ENCODE measurements at places on chromosomes 12 and 14. TPM values are rescaled to one million over a fixed set of nuclear protein-coding genes. Genes with fewer than 3 reads are reported as not detected.
A peak's percentile ranks its signal among the peaks of the same experiment; 100 is the strongest.

SLC38A1 gene
- total RNA-seq: 12.8 TPM

STAC3 gene
- not detected for total RNA-seq

DNA sequence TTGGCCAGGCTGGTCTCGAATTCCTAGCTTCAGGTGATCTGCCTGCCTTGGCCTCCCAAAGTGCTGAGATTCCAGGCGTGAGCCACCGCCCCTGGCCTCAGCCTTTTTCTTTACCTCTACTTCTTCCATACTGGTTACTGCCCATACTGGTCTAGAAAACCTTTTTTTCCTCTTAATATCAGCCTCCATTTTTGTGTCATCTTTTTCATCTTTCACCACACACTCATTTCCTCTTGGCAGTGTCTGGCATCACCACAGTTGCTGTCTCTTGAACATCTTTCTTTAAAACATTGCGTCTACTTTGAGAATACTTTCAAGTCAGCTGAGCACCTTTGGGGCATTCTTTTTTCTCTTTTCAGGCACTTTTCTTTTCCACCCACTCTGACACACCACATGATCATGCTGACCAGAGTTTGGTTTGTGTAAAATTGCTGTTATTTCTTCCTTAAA is 32.7 kb downstream of the DDX47 start:
- no peaks in the 10 kb centered on the region for H3K36me3 ChIP-seq
- H3K4me1 ChIP-seq: no peaks in the 10 kb centered on the region
- H3K27me3 ChIP-seq: no peaks in the 10 kb centered on the region
- H3K27ac ChIP-seq: no peak overlapping the region
- no peak for DNase-seq

DNA sequence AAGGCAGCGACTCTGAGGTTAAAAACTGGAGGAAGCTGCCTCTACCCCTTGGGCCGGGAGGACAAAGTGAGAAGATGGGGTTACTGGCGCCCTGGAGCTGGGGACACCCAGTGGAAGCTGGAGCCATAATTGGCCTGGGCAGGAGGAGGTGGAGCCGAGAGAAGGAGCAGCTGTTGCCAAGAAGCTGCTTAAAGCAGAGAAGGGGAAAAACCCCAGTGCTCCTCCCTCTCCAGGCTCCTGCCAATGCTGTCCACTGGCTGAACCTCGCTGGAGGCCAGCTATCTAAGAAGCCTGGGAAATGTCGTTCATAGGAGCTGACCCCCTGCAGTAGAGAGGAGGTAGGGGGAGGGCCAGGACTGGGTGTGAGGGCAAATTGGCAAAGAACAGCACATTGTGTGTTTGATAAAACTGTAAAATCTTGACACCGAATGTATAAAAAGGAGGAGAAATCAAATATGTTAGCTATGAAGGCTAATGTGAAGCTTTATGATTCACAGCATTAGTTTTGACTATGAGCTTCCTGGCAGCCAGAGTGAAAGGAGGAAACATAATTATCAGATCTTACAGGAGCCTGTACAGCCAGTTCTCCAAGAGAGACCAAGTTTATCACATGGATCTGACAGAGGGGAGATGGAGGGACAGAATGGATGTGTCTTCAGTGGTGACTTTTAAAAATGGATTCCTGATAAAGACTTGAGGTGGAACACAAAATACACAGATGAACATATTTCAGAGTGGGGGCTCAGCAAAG is 9.5 kb downstream of the HHIPL1 start:
- H3K27me3 ChIP-seq: no peaks in the 10 kb centered on the region
- H3K36me3 ChIP-seq: no peaks in the 10 kb centered on the region
- H3K4me3 ChIP-seq: no peak overlapping the region

DNA sequence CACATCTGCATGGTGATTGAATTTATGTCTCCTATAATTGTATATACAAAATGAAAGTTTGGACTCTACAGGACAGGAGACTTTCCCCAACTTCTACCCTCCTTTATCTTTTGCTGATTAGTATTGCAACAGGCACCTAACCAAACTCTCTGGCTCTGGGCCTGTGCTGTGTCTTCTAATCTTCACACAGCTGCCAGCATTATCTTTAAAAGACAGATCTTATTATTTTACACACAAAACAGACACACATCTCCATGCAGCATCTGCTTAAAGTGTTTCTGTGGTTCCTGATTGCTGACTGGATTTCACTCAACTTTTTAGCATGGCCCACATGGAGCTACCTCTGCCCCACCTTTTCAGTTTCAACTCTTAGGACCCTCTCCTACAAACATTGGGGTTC is 154.9 kb upstream of the PELI2 start:
- H3K36me3 ChIP-seq: no peaks in the 10 kb centered on the region
- DNase-seq: no peak
- H3K27me3 ChIP-seq: no peaks in the 10 kb centered on the region
- no peak overlapping the region for H3K27ac ChIP-seq
- no peaks in the 10 kb centered on the region for H3K4me1 ChIP-seq
- no peak overlapping the region for H3K4me3 ChIP-seq

DNA sequence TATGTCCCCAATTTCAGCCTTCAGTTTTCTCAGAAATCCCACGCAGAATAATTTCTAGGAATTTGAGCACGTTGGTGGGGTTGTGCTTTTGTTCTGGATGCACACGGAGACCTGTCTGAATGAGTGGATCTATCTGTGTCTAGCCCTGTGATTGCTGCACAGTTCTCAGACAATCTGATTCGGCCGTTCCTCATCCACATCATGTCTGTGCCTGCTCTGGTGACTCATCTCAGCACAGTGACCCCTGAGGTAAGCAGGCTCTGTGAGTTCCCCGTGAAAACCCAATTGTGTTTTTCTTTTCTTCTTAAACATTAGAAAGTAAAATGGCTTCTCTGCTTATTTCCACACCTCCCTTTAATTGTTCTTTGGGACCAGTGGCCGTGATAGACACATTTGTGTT is 20.2 kb downstream of the UBE3B start:
- H3K27ac ChIP-seq: no peak overlapping the region
- H3K4me3 ChIP-seq: no peak overlapping the region
- H3K4me1 ChIP-seq: no peaks in the 10 kb centered on the region

DNA sequence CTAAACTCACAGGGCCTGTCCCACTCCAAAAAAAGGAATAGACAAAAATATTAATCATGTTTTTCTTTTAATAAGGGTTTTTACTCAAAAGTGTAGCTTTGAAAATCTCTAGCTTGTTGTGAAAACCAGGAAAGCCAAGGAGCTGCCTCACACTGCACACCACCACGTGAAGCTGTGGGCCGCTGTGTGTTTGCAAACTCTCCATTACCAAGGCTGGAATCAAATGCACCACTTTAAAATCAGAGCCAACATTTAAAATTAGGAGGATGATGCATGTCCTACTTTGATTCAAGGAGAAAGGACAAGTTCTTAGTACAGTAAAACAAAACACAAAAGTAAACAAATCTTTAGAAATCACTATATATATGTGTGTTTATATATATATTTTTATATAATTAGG is 83.0 kb downstream of the SETD3 start:
- H3K4me1 ChIP-seq: no peaks in the 10 kb centered on the region
- H3K27me3 ChIP-seq: no peaks in the 10 kb centered on the region
- DNase-seq: no peak
- no peak overlapping the region for H3K4me3 ChIP-seq
- H3K36me3 ChIP-seq: peaks cover 56% of the 10 kb centered on the region
- no peak overlapping the region for H3K27ac ChIP-seq

DNA sequence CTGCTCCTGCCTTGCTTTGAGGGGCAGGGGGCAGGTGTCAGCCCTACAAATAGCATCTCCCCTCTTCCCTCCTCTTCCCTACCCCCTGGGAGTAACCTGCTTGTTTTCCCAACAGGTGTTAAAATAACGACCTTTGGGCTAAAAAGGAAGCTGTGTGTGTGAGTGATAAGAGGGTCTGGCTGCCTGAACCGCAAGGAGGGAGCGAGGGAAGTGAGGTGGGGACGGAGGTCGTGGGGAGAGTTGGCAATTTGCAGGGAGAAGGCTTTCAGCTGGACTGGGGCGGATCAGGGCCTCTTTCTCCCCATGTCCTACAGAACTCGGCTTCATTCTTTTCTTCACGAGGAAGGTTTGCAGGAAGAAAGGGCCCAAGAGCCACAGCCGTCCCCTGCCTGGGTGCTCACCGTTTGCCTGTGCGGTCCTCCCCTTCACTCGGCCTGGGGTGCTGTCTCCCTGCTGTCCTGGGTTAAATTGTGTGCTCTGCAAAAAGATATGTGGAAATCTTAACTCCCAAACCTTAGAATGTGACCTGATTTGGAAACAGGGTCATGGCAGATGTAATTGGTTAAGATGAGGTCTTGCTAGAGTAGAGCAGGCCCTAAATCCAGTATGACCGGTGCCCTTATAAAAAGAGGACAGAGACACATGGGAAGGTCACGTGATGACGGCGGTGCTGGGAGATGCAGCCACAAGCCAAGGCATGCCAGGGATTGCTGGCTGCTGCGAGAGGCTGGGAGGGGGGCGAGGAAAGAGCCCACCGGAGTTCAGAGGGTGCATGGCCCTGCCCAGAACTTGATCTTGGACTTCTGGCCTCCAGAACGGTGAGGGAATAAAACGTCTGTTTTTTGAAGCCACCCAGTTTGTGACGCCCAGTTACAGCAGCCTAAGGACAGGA is 38.7 kb upstream of the NCOR2 start:
- DNase-seq: no peak
- H3K36me3 ChIP-seq: no peaks in the 10 kb centered on the region
- no peak overlapping the region for H3K4me3 ChIP-seq
- no peak overlapping the region for H3K27ac ChIP-seq
- no peaks in the 10 kb centered on the region for H3K4me1 ChIP-seq

DNA sequence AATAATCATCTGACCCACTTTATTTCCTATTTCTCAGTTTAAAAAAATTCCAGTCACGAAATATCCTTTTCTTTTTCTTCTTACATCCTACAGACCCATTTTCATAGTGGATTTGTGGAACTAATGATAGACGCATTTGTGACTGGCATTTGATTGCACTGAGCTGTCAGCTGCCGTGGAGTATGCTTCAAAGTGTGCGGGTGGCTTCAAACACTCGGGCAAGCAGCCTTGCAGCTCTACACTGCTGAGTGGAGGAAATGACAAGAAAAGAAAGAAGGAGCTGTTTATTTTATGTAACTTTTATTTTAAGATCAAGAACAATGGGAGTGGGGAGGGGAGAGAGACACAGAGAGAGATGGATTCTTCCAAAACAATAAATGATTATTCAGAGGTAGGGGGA is 112.8 kb upstream of the NAP1L1 start:
- H3K4me1 ChIP-seq: no peaks in the 10 kb centered on the region
- no peak for DNase-seq
- no peaks in the 10 kb centered on the region for H3K36me3 ChIP-seq
- no peaks in the 10 kb centered on the region for H3K27me3 ChIP-seq

DNA sequence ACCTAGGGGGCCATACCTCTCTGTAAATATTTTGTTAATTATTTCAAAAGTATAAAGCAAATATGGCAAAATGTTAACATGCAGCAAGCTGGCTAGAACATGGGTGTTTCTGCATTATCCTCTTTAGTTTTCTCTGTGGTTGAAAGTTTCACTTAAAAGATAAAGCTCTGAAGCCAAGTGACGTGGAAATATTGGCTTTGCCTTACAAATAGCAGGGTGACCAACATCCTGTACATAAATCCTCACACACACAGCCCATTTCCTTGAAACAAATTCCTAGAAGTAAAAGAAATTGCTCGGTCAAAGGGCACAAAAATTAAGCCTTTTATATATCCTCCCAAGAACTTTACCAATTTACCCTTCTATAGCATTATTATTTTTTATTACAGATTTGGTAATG is 10.6 kb upstream of the VWF start:
- no peaks in the 10 kb centered on the region for H3K27me3 ChIP-seq
- H3K36me3 ChIP-seq: no peaks in the 10 kb centered on the region
- DNase-seq: no peak
- H3K4me1 ChIP-seq: no peaks in the 10 kb centered on the region
- H3K4me3 ChIP-seq: no peak overlapping the region

- peaks cover 82% of the 10 kb centered on the region for H3K36me3 ChIP-seq
- no peak overlapping the region for H3K4me3 ChIP-seq
- H3K27ac ChIP-seq: no peak overlapping the region
- DNase-seq: no peak
- no peaks in the 10 kb centered on the region for H3K27me3 ChIP-seq
- H3K4me1 ChIP-seq: no peaks in the 10 kb centered on the region
Measured at GRCh38 chr12:112046003-112046402, 32.8 kb downstream of the ERP29 start.

GRCh38 chr14:74568911-74569310 is 43.1 kb downstream of the LTBP2 start:
- peak overlapping the region; percentile 91 for H3K27ac ChIP-seq
- no peak for DNase-seq
- no peaks in the 10 kb centered on the region for H3K27me3 ChIP-seq
- H3K36me3 ChIP-seq: no peaks in the 10 kb centered on the region
